GM20000 (cell line): ENCODE measurements at places on chromosomes 7 and 10.

GRCh38 chr7:94621120-94621519 lies 34.8 kb downstream of the SGCE start:
- DNase-seq, result no peak

DNA sequence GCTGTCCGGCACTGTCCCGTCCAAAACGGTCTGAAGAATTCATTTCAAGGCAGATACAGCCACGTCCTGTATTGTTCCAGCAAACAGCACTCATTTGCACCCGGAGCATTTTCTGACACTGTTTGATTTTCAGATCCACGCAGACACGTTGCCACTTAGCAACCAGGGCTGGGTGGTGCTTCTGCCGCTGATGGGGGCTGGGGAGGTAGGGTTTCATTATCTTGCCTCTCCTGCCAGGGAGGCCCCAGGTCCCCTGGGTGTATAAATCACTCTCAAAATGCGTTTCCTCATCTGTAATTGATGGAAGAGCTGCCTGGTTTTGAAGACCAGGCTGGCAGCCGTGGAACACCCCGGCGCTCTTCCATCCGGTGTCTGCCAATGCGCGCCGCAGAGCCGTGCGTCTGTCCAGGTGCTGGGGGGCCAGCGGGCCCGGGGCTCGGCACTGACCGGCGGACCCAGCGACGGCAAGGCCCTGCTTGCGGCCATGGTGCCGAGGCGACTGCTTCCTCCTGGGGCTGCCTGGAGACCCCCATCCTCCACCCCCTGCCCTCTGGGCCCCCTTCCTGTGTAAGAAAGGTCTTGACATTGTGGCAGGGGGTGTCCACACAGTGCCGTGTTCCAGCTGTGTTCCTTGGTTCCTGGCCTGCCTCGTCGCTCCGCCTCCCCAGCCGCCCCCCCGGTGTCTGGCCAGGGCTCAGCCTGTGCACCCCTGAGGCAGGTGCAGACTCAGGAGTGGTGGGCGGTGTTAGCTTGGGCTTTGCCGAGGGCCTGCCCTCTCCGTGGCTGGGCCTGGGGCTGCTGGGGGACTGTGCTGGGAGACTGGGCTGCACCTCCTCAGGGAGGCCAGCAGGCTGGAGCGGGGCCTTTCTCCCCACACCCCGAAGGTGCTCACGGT lies 16.6 kb downstream of the ADGRA1 start:
- no peak for DNase-seq

DNA sequence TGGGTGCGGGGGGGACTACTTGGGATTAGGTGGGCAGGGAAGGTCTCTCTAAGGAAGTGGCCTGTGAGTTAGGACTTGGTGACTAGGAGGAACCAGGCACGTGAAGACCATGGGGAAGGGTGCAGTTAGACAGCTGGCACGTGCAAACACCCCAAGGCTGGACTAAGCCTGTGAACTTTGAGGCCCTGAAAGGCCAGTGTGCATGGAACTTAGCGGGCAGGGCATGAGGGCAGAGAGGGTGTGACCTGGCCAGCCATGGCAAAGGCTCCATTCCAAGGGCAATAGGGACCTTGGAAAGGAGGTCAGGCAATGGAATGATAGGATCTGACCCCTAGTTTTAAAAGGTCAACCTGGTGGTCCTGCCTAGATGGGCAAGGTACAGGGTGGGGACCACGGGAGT lies 158.4 kb upstream of the PCBD1 start:
- no peak for DNase-seq

GRCh38 chr7:45955286-45955685 lies 34.2 kb upstream of the IGFBP3 start:
- no peak for DNase-seq

GRCh38 chr7:157832006-157832405 lies 495.2 kb downstream of the DNAJB6 start:
- DNase-seq, result no peak
